T-helper 9 cell (primary cell): ENCODE measurements at places on chromosomes 3 and 15.

GRCh38 chr3:144229953-144230352, 258.3 kb downstream of the DIPK2A start:
- DNase-seq, result no peak

DNA sequence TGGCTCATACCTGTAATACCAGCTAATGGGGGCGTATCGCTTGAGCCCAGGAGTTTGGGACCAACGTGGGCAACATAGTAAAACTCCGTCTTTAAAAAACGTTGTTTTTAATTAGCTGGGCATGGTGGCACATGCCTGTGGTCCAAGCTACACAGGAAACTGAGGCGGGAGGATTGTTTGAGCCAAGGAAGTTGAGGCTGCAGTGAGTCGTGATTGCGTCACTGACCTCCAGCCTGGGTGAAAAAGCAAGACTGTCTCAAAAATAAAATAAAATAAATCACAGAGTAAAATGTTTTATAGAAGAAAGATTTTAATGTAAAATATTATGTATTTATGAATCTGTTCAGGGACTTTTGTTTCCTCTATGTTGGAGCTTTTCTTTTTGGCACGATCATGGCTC, 15.3 kb upstream of the STRIT1 start:
- no peak for DNase-seq

DNA sequence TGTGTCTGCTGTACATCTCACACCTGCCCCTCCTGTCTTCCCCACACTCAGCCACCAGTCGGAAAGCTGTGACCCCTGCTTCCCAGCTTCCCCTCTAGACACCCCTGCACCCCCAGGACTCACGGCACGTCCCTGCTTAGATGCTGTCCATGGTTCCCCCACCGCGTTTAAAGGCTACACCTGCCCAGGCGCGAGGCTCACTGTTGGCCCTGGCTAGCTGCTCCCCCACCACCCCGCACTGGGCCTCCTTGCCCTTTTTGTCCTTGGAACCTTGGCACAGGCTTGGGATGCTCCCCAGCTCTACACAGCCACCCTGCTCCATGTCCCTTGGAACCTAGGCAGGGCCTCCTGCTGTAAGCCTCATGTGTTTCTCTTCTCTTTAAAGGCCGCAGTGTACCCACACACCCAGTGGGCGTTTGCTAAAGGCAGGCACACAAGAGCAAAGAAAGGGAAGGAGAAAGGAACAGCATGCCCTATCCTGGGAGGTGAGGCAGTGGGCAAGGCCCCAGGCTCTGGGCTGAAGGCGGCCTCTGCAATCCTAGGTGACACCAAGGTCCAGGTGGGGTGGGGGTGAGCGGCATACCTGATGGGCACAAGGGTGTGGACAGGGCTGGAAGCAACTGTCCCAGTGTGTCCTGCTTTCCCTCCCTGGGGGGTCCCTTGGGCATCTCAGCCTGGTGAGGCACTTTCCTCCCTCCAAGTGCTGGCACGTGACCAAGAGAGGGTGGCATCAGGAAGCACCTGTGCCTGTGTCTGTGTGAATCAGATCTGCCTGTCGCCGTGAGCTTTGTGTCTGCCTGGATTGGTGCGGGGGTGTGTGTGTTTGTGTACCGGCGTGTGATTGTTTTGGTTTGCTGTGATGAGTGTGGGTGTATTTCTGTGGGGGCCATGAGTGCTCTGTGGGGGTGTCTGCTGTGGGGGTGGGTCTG, 54.4 kb downstream of the TPRA1 start:
- DNase-seq, result no peak

DNA sequence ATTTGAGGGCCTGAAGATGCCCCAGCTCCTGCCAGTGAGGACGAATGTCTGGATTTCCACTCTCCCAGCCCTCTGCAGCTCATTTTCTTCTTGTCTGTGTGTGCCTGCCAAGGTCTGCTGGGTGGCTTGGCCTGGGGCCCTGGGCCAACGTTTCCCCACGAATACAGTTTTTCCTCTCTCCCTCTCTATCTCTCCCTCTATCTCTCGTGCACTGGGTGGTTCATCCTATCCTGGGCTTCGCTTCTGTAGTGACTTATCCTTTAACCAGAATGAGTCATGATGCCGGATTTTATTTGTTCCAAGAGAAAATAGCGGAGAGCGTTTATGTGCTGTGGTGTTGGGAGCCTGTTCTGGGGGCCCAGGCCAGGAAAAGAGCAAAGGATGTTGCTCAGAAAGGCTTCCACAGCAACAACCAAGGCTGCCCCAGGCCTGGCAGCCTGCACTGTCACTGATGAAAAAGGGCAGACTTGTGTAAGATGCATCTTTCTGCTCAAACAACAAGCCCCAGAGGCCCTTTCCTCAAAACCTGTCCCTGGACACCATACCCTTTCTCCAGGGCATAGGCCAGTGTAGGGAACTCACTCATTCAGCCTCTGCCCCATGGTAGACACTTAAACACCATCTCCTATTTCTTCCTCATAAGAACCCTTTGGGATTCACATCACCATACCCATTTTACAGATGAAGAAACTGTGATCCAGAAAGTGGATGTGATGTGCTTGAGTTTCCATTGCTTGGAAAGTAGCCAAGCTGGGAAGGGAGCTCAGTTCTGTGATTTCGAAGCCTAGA, 47.3 kb downstream of the ITGA11 start:
- no peak for DNase-seq

- no peak for DNase-seq
Measured at GRCh38 chr3:55167586-55168317, 239.9 kb upstream of the LRTM1 start.

GRCh38 chr15:99962006-99962561, 228.8 kb upstream of the LYSMD4 start:
- no peak for DNase-seq

- DNase-seq, result no peak
Measured at GRCh38 chr3:113263020-113263419, 51.7 kb downstream of the BOC start.

GRCh38 chr15:77822631-77823230, 190.0 kb upstream of the LINGO1 start:
- no peak for DNase-seq

GRCh38 chr3:52537165-52537620, 788 bp downstream of the UQCC5 start:
- no peak for DNase-seq

DNA sequence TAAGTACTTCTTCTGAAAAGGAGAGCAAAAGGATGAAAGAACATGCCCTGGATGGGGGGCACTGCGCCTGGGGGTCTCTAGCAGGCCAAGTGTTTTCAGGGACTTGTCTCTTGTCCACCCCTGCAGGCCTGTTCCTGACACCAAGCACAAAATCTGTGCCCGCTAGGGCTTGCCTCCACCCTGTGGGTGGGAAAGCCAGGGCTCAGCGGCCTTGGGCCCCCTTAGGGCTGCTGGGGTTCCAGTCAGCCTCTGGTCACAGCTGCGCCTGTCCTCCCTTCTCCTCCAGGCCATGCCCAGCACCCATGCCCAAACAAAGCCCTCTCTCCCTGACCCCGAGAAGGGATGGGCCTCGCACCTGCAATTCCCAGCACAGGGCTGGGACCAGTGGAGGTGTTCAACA, 71.1 kb upstream of the TRPM1 start:
- no peak for DNase-seq

GRCh38 chr3:18982920-18983319, 165.4 kb upstream of the KCNH8 start:
- no peak for DNase-seq

DNA sequence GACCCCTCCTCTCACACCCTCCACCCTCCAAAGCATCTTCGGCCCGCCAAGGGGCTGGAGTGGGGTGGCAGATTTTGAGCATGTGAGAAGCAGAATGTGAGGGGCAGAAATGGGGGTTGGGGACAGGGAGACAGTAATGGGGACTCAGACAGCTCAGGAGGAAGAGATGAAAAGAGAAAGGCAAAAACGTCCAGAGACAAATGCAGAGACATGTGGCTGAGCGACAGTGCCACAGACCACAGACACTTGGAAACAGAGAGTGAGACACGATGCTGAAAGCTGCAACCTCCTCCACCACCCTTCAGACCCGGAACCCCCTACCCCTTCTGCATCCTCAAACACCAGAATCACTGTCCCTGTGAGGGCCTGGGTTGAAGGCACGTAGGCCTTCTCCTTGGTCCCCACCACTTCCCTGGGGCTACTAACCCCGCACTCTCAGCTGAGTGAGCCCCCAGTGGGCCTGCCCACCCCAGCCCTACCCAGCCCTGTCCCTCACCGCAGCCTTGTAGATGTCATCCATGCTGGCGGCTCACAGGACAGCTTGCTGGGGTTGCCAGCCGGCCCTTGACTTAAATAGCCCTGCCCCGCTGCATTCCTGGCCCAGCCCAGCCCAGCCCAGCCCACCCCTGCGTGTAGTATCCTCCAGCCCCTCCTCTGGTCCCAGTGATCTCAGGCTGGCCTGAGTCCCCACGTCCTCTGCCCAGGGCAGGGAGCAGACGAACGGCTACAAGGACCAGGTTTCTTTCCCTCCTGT, at the start of gene TNNC1:
Gene TNNC1, minus strand, starts transcription at position 546 of the 754 bp plus-strand sequence. Its CDS starts 26 bp downstream, at position 520.
- DNase-seq, result no peak

DNA sequence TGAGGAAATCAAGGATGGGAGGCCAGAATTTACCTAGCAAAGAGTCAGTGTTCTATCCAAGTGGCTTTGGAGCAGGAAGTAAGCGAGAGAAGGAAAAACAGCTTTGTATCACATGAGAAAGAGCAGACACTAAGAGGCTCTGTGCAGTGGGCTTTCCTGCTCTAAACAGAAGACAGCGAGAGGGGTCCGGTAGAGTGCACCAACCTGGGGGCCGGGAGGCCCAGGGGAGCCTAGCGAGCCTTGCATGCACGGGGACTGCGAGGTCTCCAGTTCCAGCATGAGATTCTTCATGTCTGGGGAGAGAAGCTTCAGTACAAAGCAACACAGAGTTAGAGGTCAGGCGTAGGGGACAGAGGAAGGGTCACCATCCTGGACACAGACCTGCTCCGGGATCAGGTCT, 33.5 kb downstream of the COLQ start:
- no peak for DNase-seq
